Left kidney (tissue), 8 donors: ENCODE measurements at places on chromosomes 6 and 20. TPM values are rescaled to one million over a fixed set of nuclear protein-coding genes. Genes with fewer than 3 reads are reported as not detected.

GRCh38 chr6:79813143-79813850 is 134.1 kb downstream of the ELOVL4 start:
- DNase-seq: no peak

DNA sequence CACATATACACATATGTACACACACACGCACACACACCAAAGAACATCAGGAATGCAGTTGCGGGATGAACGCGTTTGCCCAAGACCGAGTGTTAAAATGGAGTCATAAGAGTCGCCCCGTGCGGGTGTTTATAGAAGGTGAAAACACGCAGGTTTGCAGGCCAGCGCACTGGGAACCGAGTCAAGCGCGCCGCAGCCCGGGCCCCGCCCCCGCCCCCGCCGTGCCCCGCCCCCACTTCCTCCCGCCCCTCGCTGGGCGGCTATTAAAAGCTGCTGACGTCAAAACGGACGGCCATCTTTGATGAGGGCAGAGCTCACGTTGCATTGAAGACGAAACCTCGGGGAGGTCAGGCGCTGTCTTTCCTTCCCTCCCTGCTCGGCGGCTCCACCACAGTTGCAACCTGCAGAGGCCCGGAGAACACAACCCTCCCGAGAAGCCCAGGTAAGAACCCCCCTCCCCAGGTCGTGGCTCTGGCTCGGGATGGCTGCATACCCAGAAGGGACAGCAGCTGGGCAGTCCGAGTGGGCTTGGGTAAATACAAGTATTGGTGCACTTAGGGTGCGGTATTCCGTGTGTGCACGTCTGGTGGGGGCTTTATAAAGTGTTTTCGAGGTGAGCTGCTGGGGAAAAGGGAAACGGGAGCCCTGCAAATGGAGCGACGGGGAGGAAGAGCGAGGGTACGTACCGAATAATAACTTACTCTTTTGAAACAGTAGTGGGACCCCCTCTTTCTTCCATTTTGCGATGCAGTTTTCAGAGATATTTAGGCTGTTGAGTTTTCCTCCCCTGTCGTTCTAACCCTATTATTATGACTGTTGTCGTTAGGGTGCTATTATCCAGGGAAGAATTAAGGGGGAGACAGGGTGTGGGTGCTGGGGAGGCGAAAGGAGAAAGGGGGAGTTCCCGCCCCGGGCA is at the start of gene SNAP25:
Gene SNAP25, plus strand, starts transcription at position 295 of the 916 bp plus-strand sequence. CDS start 56,662 bp downstream, outside the sequence.
- DNase-seq: peak; percentile 91

DNA sequence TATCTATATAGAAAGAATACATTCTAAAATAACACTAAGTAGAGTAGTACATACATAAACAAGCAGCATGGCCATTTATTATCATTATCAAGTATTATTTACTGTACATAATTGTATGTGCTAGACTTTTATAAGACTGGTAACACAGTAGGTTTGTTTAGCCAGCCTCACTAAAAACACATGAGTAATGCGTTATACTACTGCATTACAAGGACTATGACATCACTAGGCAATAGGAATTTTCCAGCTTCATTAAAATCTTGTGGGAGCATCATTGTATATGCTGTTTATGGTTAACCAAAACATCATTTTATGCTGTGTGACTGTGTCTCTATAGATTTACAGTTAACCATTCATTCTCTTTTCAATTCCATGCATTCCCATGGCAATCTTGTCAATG is 131.7 kb upstream of the HDGFL1 start:
- DNase-seq: no peak

DNA sequence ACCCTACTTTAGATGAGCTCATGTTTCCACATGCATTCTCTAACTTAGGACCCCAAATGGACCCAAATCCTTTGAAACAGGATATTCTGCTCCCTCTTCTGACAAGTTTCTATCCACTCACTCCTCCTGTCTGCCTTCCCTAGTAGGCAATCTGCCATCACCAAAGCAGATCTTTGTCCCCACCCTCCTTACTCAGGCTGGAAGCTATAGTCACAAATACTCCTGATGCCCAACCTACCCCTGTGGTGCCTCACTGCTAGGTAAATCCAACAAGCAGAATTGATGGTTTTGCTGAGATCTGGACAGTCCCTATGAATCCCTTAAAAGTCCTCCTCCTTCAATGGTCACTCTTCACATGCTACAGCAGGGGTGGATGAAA is 21.7 kb downstream of the ELOVL5 start:
- no peak for DNase-seq

- peak; percentile 61 for DNase-seq
Measured at GRCh38 chr6:148440877-148441453, 98.3 kb downstream of the SASH1 start.

The TBC1D20 gene
- polyA plus RNA-seq: 35.9 TPM

DNA sequence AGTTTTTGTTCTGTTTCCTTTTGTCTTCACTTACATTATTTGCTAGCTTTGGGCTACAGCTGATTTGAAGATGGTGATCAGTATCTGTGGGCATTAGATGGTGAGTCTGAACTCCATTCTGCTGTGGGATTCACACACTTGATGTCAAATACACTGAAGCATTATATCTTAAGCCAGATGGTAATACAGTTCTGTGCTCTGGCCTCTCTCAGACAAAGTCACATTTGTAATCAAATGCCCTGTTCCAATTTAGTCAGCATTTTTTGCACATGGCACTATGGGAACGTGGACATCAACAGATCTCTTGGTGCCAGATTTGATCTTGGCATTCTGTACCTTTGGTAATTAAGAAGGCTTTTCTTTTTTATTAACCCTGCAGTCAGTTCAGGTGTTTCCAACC is 56.0 kb downstream of the SASH1 start:
- DNase-seq: no peak

DNA sequence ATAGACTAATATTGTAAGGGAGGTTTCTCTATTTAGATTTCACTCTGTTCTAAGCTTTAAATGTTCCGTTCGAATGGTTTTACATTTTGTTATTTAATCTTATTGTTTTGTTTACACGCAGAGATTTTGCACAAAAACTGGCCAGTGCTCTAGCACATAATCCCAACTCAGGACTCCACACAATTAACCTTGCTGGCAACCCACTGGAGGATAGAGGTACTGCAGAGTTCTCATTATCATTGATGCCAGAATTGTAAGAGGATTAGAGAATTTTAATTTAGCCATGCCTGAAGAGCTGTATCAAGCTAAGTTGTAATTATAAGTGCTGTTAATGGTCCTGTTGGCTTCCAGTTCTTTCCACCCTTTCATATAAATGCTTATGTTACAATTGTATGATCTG is 179.7 kb upstream of the SCGN start:
- DNase-seq: no peak

GRCh38 chr20:48607544-48607865 is 220.3 kb downstream of the PREX1 start:
- DNase-seq: no peak

- DNase-seq: no peak
Measured at GRCh38 chr20:14824996-14825395, 487.6 kb upstream of the FLRT3 start.

The BEND6 gene
- polyA plus RNA-seq: 5.8 TPM

- no peak for DNase-seq
Measured at GRCh38 chr6:110266996-110267395, 86.8 kb downstream of the CDC40 start.

DNA sequence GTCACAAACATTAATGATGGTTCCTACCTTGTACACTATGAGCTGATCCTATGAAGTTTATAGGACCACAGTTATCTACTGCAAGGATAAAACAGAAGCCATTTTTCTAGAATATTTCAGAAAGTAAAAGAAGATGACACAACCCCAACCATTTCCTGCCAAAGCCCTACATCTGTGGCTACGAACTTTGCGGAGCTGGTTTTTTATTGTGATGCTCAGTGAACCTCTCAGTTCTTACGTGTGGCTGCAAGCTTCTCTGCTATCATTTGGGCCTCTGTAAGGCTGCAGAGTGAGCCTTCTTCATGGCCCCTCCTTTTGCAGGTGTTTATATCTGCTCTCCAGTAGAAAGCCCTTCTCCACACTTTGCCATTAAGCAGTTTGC is 17.8 kb upstream of the TAGAP start:
- DNase-seq: no peak

The MYCT1 gene
- 17.2 TPM for polyA plus RNA-seq

DNA sequence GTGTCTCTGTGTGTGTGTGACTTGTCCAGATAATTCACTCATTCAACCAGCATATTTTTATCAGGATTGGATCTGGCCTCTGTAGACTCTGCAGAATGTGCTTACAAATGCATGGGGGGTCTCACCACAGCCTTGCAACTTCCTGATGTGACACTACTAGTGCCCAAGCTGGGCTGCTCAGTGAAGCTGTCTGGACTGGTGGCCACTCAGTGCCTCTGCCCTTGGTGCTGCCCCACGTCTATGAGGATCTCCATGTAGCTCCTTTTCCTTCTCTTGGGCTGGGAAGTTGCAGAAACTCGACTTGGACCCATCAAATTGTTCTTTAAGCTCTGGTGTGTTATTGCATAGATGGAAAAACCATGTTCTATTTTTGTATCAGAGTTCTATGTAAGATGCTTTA is 75.8 kb downstream of the NRN1 start:
- DNase-seq: no peak

The OR12D3 gene
- not detected for polyA plus RNA-seq

GRCh38 chr20:61166324-61166723 is 85.7 kb upstream of the CDH4 start:
- DNase-seq: no peak

DNA sequence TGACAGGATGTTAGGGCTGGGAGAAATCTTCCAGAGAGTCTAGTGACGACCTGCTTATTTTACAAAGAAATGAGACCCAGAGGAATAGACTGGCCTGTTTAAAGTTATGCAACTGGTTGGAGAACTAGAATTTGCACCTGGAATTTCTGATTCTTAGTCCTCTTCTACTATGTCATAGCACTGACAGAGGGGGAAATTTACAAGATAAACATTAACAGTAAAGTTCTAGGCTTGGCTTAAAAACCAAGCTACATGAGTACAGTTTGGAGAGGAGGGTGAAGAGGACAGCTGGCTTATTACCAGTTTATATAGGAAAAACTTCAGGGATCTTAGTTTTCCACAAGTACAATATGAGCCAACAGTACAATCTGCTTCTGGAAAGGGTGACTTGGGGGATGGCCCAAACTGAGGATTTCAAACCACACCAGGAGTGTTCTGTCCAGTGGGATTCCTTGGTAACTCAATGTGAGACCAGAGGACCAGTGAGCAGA is 269.6 kb downstream of the CD109 start:
- DNase-seq: no peak

The ALDH8A1 gene
- polyA plus RNA-seq: 30.9 TPM

GRCh38 chr20:22579711-22580697 is 4.4 kb downstream of the FOXA2 start:
- no peak for DNase-seq

- DNase-seq: no peak
Measured at GRCh38 chr20:38863024-38863851, 57.7 kb downstream of the PPP1R16B start.

The CDH26 gene
- 1.6 TPM for polyA plus RNA-seq

- no peak for DNase-seq
Measured at GRCh38 chr20:50129662-50130355, 16.9 kb upstream of the UBE2V1 start.

- no peak for DNase-seq
Measured at GRCh38 chr6:150527100-150527499, 72.6 kb upstream of the PLEKHG1 start.

GRCh38 chr6:143125864-143126573 is 65.3 kb downstream of the AIG1 start:
- DNase-seq: no peak

DNA sequence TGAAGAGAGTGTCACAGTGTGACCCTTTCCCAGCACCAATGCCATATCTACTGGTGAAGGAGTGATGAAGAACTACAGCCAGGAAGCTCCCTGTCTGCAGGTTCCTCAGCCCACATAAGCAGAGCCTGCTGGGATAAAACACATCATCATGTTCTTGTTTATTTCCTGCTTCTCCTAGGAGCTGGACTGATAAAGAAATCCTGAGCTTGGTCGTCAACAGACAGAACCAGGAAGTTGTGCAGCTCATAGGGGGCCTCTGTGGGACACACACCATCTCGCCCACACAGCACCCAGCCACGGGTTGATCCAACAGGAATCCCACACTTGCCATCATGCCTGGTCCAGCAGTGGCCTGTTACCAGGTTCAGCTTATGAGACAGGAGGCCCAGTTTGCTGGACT is 2.8 kb upstream of the CSTL1 start:
- no peak for DNase-seq

DNA sequence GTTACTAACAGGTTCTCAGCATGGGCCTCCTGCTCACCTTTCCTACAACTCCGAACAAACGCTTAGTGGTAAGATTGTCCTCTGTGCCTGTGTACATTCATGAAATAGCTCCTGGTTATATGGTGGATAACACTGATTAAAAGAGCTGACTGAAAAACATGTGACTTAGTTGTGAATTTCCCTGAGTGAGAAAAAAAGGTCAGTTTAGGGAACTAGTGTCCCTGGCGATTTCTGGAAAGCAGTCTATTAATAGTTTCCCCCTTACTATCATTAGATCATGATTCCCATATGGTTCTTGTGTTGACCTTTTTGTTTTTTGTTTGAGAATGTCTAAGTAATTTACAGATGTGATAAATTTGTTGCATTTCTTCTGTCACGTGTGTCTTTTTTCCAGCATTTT is 15.6 kb downstream of the SNRPC start:
- DNase-seq: no peak

DNA sequence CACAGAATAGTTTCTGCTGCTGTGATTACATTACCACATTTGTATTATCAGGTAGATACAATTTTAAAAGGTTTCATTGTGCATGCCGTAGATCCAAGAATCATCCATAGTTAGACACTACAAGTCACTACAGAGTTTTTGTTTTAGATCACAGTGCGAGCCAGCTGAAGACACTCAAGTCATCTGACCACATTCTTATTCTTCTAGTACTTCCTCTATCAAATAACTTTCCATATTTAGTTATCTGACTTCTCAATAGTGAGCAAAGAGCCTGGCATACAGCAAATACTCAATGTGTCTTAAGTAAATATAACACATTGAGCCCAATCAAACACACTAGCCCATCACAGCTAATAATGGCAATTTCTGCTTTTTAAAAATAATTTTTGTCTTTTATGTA is 195.4 kb downstream of the ASCC3 start:
- DNase-seq: no peak

DNA sequence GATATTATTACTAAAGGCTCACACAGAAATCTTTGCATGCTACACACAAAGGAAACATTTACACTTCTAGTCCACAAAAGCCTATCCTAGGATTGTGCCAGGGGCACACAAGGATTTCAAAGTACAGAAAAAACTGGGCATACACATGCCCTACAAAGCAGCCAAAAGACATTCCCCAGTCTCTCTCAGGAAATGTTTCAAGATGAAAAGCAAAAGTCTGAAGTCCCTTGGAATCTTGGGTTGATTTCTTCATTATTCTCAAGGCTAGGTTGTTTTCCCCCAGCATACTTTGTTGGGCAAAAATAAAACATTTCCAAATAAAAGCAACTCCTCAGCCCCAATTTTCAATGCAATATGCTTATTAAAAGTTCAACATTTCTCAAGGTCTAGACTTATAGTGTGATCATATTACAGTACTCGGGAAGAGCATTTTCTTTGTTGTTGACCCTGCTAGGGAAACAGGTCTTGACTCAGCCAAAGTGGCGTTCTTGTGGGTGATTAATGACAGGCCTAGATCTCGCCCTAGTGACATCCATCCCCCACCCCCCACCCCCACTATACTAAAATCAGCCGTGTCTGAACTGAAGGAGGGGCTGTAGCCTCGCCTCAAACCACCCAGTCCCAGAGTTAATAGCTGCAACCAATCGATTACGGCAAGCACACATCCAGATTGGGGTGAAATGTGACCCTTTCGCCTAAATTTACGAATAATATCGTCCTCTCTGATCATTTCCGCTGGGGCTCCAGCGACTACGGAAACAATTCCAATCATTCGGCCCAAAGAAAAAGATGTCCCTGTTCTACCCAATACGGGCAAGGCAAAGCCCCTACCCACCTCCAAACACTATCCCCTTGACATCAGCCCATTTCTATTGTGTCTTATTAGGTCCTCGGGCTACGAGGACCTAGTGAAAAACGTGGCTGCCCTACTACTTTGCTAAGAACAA is 1.4 kb downstream of the AKIRIN2 start:
- DNase-seq: peak; percentile 67
